ENCODE measurements at places on chromosomes 12 and 14.

GRCh38 chr14:68368850-68369249 is 424.0 kb downstream of the ZFP36L1 start:
- no peak for DNase-seq

DNA sequence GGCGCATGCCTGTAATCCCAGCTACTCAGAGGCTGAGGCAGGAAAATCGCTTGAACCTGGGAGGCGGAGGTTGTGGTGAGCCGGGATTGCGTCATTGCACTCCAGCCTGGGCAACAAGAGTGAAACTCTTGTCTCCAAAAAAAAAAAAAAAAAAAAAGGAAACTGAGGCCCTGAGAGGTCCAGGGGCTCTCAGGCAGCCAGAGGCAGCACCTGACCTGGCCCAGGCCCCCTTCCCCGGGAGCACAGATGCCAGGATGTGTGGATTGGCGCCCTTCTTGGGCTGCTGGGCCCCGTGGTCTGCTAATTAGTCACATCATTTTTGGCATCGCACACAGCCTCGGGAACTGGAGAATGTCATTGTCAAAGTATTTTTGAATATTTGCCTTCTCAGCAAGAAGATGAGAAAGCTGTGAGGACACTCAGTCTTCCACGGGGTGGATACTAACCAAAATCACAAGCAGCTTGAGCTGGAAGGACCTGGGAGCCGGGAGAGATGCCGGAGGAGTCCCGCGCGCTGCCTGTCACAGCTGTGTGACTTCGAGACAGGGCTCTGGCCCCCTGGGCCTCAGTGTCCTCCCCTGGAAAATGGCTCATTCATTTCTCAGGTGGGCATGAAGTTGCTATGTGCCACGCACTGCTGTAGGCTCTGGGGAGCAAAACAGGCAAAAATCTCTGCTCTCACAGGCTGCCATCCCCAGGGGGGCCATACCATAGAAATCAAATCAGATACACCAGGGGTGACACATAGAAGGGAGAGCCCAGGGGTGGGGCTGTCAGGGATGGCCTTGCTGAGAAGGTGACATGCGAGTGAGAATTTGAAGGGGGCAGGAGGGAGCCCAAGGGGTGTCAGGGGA is 12.5 kb upstream of the RCOR1 start:
- no peak for DNase-seq

- no peak for DNase-seq
Observed at GRCh38 chr14:69610020-69610873, 1.1 kb upstream of the SUSD6 start.

- no peak for DNase-seq
Observed at GRCh38 chr14:98328496-98328895, 943.5 kb downstream of the BCL11B start.

DNA sequence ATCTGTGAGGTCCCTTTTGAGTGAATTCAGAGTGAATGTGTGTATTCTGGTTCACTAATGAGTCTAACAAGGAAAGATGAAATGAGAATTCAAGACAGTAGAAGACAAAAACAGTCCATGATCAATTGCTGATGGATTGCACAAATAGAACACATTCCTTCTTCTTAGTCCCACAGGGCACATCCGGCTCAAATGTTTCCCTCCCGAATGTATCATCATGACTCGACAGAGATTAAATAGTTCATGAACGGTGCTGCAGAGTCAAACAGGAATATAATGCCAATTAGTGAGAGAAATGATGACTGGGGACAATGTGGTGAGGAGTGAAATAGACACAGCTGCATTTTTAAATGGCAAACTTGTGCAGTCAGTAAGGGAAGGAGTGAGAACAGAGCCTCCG is 11.5 kb upstream of the SFSWAP start:
- no peak for DNase-seq

- DNase-seq, result no peak
Observed at GRCh38 chr14:89911010-89911919, 43.3 kb downstream of the EFCAB11 start.

DNA sequence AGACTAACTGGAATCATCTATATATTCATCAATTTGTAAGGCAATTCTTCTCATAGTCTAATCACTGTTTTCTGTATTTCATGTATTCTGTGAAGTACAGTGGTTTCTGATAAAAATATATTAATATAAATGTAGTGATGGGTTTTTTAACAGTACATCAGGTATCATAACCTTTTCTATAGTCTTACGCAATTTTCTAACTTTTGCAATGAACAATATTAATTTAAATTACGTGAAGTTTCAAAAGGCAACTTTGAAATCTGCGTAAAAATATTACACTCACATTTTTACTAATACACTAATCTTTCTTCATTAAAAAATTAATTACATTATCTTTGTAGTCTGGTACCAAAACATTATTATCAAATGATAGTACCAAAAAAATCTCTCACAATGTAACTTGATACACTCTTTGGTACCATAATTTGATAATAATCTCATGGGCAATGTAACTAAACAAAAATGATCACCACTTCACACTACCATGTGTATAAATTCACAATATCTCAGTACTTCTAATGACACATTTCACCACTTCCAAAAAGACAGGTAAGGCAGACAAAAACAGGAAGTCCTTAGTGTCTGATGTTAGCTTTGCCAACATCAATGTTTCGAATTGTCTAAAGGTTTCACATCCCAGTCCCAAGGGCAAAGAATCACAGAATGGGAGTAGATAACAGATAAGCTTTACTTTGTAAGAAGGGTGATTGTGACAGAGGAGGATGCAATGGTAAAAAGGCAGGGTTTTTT is 8.7 kb downstream of the DNAI7 start:
- no peak for DNase-seq

- DNase-seq, result no peak
Observed at GRCh38 chr12:111873113-111873512, 31.1 kb downstream of the MAPKAPK5 start.

- DNase-seq, result no peak
Observed at GRCh38 chr14:41718477-41719166, 111.9 kb downstream of the LRFN5 start.

- DNase-seq, result no peak
Observed at GRCh38 chr12:28184375-28184774, 5.9 kb upstream of the CCDC91 start.

GRCh38 chr14:54329082-54329695 is 67.6 kb upstream of the CDKN3 start:
- peak; percentile 14 for DNase-seq

GRCh38 chr12:12550277-12550676 is 12.4 kb downstream of the DUSP16 start:
- no peak for DNase-seq

DNA sequence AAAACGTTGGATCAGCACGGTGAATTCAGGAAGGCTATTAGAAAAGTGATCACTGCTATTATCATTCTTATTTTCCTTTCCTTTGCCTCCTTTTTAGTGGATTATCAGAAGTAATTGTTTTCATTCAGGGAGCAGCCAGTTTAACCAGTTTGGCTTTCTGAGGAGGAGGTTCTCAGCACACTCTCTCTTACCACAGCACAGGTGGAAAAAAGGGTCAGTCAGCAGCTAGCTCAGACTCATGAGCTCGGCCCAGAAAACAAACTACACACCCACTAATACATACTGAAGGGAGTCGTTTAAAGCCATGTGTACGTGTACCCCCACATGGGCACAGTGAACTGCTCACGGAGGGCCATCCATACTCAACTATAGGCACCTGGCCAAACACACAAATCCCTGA is 23.2 kb upstream of the MAGOHB start:
- no peak for DNase-seq

DNA sequence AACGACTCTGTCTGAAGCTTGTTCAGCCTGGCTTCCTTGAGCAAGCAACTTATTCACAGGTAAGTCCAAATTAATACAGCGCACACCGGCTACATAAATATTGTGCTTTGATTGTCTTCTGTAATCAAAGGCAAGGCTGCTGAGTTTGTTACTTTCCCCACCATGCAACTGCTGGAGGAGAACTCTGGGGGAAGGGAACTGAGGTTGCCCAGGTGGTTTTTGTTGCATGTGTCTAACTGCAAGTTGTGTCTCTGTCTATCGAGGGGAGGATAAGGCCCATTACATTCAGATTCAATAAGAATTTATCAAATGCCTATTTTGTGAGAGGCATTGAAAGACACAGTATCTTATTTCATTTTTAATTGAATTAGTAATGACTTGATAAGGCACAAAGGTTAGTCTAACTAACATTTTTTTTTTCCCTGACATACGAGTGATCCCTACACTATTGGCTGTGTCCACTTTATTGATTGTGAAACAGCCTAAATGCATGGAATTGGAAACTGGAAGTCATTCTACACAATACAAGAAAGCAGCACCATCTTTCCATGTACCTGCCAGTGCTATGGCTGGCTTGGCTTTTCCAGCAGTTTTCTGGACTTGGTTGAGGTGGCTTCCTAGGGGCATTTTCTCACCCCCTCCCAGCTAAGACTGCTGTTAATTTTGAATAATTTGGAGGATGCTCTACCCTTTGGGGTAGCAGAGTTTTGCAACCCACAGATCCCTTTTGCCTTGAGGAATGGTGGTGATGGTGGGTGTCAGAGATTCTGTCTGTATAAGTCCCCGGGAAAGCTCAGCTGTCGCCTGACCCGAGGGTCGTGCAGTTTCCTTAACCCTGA is 951 bp upstream of the CHST11 start:
- no peak for DNase-seq

DNA sequence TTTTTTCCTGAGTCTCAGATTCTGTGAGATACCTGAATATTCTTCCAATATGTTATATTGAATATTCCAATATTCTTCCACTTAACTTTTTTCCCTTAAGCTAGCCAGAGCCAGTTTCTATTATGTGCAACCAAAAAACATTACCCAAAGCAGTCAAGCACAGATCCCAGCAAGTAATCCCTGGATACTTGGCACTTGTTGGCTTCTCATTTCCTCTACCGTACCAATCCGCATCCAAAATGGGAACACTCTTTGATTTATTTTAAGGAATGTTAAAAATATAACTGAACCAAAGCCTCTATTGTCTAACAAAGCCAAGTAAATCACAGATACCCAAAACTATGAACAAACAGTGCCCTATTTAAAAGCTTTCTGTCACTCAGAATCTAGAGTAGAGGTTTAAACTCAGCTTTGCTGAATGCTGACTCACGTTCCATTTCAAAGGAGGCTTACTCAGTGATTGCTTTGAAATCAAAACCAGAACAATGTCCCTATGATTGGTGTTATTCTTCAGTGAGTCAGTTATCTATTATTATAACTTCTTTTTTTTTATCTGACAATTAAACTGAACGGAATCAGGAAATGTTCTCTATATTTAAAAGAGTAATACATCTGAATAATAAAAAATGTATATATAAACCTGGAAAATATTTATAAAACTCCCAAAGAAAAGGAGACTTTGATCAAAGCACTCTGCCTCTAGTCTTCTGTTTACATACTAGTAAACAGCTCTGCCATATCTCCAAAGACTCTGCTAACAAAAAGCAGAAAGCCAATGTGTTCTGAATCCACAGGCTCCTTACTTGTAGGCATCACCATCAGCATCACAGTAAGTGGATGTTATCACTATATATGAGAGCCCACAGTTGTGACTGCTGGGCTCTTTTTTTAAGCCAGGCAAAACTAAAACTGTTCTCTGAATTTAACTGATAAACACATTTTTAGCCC is 360.8 kb downstream of the CCDC91 start:
- DNase-seq, result no peak

- DNase-seq, result no peak
Observed at GRCh38 chr12:67483871-67484554, 164.5 kb upstream of the DYRK2 start.

DNA sequence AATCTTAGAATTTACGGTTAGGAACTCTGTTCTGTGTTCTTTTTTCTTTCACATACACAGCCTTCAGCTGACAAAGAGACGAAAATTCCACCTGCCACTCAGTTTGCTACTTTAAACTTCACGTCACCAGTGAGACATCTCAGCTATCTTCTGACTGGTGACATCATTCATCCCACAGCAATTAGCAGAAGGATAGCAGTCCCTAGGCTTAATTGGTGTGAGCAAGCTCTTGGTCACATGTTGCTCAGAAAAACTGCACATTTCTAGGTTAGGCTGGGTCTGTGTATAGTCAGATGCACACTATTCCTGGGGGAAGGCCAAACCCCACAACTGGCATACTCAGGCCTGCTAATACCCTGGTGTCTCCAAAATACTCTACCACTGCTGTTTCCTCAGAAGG is 23.9 kb downstream of the SLC7A7 start:
- no peak for DNase-seq
